Globus pallidus (tissue), 1 donor: ENCODE measurements at places on chromosomes 2 and 18.

DNA sequence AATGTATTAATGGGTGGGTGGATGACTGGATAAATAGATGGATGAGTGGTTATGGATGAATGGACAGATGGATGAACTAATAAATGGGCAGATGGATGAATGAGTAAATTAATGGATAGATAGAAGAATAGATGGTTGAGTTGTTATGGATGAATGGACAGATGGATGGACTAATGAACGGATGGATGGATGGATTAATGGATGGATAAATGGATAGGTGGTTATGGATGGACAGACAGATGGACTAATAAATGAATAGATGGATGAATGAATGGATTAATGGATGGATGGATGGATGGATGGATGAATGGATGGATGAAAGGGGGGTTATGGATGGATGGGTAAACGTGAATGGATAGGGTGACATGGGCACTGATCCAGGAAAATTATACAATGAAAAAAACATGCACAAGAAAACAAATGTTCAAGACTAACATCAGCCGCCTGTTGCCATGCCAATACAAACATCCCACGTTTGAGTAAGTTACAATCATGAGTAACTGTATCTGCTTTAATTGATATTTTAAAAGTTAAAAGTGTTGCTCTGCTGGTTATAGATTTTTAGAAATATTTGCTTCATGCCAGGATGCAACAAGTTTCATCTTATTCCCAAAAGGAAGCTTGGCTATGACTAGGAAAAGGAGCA is 20.8 kb downstream of the PXDN start:
- no peak for DNase-seq

- DNase-seq: no peak
Measured at GRCh38 chr18:32802591-32803451, 30.0 kb upstream of the KLHL14 start.

DNA sequence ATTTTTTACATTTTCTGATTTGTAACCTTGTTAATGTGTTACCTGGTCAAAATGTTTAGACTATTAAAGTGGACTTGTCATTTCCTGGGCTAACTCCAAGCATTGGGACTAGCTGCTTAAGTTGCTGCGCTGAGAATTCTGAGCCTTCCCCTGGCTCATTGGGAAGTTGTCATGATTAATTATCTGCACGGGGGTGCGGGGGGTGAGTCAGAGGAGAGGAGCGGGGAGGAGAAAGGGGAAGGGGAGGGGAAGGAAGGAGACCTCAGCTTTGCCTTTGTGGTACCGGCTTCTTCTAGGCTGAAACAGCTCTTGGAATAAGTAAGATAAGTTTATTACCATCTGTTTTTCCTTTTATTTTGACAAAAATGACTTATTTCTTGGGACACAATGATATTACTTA is 52.9 kb upstream of the APCDD1 start:
- no peak for DNase-seq

DNA sequence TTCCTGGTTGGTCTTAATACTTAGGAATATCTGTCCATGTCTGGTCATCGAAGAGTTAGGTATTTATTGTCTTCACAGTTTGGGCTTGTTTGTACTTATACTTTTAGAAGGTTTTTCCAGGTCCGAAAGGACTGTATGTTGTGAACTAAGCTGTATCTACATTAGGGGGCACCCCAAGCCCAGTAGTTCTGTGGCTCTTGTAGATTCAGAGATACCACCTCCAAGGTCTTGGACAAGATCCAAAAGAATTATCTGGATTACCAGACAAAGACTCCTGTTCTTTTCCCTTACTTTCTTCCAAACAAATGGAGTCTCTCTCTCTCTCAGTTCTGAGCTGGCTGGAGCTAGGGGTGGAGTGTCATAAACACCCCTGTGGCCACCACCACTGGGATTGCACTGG is 328.7 kb downstream of the ZNF804A start:
- DNase-seq: no peak

DNA sequence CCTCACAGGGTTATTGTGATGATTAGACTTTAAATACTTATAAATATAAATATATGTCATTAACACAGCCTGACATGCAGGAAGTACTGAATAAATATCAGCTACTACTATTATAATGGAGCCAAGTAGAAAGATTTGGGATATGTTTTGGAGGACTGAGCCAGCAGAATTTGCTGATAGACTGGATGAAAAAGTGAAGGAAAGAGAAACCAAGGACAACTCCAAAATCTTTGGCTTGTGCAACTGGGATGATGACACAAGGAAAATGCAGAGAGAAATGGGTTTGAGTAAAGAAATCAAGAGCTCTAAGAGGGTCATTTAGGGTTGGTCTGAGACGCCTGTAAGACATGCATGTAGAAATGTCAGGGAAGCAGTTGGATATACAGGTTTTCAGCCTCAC is 15.6 kb downstream of the ADD2 start:
- no peak for DNase-seq

GRCh38 chr18:49584394-49584793 is 22.5 kb downstream of the LIPG start:
- DNase-seq: no peak

DNA sequence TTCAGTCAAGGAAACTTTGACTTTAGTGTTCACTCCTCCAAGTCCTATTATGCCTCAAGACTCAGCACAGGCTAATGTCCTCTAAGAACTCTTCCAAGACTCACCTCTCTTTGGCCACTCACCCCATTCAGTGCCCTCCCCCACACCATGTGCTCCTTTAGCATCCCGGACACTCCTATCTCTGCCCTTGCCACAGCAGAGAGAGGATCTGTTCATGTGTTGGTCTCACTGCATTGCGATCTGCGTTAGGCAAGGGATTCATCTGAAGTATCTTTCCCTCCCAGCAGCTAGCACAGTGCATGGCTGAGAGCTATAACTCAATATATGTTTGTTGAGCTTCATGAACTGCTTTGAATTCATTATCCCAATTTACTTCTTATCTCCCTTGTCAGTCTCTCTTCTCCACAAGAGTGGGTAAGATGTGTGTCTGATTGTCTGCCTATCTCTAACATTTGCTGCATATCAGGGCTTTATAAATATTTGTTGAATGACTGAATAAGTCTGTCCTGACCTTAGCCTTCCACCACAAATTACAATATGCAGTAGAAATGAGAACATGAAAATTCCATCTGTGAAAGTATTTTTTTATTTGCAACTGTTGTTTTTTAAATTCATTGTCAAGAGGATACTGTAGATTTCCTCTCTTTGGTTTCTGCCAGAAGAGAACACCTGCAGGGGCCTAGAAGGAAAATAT is 179.9 kb upstream of the NCKAP5 start:
- no peak for DNase-seq

GRCh38 chr2:66236816-66237802 is 197.8 kb upstream of the MEIS1 start:
- DNase-seq: no peak

DNA sequence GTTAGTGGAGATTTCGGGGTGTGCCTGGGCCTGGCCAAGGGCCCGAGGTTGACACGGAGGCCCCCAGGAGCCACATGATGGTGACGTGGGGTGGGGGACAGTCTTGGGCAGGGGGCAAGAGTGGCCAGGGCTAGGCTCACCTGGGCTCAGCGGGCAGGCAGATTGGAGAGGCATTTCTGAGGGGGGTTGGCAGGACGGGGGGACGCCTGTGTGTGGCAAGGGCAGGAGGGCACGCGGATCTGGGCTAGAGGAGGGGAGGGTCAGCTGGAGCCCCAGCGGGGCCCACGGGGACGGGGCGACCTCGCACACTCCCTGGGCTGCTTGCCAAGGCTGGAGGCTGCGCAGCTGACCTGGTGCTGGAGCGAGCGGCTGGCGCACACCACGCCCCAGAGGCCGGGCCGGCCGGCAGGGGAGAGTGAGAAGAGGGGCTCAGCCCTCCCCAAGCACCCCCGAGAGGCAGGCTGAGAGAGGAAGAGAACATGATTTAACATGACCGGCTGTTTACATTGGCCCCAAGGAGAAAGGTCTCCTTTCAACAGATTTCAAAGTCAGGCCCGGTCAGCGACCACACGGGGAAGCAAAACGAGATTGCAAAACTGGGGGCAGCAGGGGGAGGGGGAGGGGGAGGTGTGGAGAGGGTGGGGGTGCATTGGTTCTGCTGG is 38.0 kb upstream of the SNED1 start:
- no peak for DNase-seq

DNA sequence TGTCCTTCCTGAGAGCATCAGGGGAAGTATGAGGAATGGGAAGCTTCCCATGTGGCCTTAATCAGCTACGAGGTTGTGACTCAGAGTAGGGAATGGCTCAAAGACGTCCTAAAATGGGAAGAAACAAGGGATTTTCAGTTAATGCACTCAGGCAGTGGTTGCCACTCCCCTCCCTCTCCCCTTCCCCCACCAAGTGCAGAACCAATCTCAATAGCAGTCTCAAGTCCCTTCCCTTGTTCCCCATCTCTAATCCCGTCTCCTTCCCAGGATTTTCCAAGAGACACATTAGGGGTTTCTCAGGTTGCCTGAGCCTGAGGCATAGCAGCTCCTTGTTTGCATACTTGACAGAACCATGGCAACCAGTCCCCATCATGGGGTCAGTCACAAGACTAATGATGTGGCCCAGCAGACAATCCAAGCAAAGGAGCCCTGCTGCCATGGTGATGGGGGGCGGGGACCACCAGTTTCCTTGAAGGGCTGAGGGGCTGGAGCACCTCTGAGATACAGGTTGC is 18.2 kb upstream of the RESP18 start:
- DNase-seq: no peak

DNA sequence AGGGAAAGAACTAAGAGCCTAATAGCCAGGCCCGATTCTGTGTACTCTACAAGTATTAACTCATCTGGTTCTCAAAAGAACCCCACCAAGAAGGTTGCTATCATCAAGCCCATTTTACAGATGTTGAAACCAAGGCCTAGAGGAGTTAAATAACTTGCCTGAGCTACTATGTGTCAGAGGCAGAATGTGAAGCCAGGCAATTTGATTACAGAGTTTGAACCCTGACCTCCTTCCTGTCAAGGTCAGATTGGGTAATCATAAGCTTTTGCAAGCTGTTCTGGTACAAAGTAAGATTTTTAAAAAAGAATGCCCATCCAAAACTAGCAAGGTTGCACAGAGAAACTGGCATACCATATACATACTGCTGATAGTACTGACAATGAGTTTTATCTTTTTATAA is 227.1 kb downstream of the HAUS1 start:
- DNase-seq: no peak

DNA sequence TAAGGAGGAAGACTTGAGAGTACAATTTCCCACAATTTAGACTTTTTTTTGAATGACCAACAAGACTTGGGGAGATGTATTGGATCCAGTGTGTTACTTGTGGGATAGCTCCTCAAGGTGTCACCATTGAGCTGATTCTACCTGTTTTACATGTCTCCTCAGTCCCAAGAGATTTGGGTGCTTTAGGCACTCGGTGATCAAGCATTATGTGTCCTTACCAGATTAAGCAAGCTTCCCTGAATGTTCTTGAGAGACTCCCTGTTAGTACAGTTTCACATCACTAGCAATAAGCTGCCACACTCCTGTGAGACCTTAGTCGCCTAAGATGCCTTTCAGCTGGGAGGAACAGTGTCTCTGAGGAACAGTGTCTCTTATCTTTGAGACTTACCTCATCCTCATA is 384.3 kb upstream of the SYT4 start:
- no peak for DNase-seq

DNA sequence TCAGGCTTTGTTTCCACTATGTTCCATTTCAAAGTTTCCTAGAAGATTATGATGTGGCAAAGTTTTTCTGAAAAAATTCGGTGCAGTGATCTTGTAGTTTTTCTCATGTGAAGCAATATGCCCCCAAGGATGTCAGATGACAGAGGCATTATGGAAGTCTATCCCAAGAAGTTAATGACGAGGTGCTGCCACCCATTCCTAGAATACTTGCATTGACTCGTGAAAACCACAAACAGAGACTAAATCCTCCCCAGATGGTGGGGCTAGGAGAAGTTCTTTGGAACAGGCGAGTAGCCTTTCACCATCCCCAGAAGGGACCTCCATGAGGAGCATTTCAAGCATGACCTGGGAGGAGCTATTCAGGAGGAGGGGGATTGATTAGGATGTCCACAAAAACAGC is 40.2 kb upstream of the COPS8 start:
- DNase-seq: no peak

DNA sequence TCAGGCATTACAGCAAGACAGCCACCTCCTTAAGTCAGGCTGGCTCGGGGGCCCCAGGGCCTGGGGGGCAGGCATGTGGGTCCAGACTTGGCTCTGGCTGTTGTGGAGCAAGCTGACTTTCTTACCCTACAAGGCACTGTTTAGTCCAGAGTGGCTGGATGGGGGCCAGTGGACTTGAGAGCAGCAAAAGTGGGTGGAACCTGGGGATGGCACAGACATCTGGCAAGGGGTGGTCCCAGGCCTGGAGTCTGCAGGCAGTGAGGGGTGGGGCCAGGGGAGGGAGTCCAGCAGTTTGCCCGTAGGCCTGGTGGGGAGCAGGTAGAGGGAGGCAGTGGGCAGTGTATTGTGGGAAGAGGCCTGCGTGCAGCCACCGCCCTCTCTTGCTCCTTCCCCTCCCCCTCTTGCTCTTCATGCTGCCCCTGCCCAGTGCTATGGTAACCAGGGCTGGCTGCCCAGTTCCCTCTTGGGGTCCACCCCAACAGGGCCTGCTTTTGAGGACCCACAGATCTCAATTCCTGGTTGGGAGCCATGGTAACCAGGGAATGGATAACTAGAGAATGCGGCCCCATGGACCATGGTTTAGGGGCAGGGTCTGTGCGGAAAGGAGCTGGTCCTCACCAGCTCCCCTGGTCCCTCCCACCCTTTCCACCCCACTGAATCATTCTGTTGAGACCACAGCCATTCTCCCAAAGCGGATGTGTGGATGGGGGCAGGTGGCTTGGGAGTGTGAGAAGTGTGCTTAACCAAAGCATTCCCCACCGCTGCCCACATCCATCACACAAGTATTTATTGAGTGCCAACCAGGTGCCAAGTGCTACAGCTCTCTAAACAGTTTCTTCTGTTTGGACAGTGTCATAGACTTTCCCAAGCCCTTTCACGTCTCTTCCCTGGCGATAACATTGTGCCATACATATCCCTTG is 19.3 kb downstream of the SPEG start:
- DNase-seq: no peak

- no peak for DNase-seq
Measured at GRCh38 chr2:118363604-118364003, 275.3 kb downstream of the INSIG2 start.

GRCh38 chr18:3538456-3538855 is 88.5 kb downstream of the TGIF1 start:
- DNase-seq: no peak
